Motor neuron (in vitro differentiated cells): ENCODE measurements at places on chromosomes 6 and 20. TPM values are rescaled to one million over a fixed set of nuclear protein-coding genes. Genes with fewer than 3 reads are reported as not detected.

The TREM1 gene
- 0.38 and 0.76 TPM in 2 replicates for total RNA-seq

The RAET1L gene
- total RNA-seq, result not detected in 2 replicates

The CLIC5 gene
- total RNA-seq, result 0.32 and 0.97 TPM in 2 replicates

GRCh38 chr6:130147111-130147510 lies 75.6 kb downstream of the SAMD3 start:
- ATAC-seq, result no peak

DNA sequence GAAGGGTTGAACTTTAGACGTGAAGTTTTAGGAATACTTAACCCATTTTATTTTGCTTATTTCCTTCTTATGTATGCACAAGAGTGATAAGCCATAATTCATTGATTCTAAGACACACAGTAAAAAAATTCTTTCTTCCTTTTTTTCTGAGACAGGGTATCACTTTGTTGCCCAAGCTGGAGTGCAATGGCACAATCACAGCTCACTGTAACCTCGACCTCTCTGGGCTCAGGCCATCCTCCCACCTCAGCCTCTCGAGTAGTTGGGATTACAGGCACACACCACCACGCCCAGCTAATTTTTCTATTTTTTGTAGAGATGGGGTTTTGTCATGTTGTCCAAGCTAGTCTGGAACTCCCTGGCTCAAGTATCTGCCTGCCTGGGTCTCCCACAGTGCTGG lies 116.6 kb upstream of the RNF24 start:
- ATAC-seq, result no peak

DNA sequence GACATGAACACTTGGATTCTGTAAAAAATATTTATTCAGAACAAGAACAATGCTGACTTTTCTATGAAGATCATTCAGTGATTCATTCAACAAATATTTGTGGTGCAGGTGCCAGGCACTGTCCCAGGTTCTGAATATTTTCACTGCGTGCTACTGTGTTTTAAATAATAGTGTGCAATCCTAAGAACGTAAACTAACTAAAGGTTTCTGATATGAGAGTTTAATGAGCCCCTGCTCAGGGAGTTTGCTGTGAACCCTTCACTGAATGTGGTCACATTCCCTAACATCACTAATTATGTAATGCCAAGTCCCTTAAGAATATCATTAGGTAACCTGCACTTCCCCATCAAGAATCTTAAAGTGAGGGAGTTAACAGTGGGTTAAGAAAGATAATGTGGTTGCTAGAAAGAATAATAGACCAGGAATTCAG lies 1.7 kb upstream of the TMEM170B start:
- ATAC-seq, result no peak

DNA sequence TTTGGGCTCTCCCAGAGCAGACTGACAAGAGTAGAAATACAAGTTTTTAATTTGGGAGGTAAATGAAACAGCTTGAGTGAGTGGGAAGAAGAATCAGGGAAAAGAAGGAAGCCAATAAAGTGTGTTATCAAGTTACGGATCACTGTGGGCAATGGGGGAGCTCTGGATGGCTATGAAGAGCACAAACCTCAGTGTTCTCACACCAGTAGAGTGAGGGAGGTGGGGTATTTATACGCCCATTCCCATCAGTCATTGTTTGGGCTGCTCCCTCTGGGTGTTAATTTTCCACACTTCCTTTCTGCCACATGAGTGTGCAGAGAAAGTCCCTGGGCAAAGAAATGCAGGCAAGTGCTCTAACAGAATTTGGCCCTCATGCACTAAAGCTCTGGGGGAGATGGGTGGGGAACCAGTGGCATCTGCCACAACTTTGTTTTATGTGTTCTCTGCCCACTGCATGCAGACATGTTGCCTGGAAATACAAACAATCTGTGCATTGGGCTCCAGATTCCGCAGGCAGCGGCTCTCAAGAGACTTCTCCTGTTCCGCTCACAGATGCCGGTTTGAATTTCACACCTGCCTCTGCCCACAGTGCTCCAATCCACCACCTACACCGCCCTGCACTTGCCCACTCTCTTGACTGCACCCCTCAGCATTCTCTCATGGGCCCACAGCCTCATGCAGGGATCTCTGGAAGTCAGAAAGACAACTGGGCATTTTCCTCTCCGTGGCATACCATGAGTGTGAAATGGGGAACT lies 211.1 kb upstream of the RNF24 start:
- no peak for ATAC-seq

DNA sequence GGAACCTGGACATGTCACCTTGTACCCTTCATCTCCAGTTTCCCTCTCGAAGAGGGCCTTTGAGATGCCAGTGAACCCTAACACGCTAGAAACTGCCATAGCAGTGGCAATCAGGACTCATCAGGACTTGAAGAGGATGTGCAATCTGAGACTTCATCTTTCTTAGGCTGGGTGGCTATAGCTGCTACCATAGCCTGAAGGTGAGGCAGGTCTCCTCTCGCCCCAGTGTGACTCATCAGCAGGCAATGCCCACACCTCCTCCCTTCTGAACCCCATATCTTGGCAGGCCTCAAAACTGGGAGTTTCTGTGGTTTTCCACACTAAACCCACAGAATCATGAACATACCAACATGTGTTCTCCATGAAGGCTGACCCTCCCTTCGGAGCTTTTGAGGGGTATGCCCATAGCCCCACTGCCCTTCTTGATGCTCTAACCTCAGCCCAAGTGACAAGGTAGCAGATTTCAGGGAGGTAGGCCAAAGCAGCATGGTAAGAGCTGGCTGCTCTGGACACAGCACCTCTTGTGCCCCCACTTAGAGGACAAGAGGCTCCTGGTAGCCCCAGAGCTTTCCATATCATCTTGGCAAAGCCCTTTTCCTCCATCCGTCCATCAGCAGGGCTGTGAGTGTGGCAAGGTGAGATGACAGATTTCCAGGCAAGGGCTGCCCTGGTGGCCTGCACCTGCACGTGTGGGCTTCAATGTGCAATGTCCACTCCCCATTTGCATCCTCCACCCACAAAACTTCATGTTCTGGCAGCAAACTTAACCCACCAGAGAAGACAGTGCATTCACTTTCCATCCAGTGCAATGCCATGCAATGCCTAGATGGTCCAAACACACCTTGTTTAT lies 2.6 kb downstream of the BLCAP start:
- ATAC-seq, result no peak

GRCh38 chr6:107894809-107895396 lies 63.1 kb downstream of the SEC63 start:
- no peak for ATAC-seq
